ENCODE measurements at places on chromosomes 6 and 20.

DNA sequence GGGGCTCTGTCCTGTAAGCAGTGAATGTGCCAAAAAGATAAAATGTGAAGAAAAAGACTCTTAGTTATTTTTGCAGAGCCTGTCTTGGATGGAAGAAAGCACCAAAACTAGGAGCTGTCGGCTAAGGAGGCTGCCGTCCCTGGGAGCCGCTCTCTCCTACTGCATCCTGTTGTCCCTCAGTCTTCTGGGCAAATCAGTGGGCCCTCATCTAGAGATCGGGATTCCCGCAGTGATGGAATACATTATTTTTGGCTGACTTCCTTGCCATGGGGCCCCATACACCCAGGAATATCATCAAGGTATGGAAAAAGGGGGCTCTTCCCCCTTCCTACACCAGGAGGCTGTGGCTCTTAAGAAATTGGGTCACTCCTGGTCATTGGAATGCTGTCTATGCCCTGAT, 3.2 kb downstream of the TTLL2 start:
- DNase-seq = no peak

GRCh38 chr6:157265186-157265585, 58.1 kb downstream of the TMEM242 start:
- DNase-seq = no peak

- DNase-seq = no peak
These were observed 30.4 kb downstream of the C6orf89 start for GRCh38 chr6:36916126-36916525.

GRCh38 chr6:72826037-72826436, 204.2 kb downstream of the KCNQ5 start:
- no peak for DNase-seq

DNA sequence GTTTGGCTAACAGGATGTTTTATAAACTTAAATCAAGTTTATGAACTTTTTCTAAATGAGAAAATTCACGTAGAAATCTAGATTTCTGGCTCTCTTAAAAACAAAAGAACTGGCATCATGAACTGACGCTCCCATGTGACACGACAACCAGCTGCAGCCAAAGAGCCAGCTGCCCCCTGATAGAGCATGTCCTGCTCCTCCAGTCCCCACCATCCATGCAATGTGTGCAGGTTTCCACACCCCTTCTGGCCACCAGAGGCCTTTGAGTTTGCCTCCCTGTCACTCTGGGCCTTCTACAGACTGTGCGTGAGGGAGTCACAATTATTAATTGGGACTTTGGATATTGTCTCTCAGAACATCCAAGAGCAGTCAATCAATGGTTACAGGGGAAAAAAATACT, 1.6 kb upstream of the GPLD1 start:
- no peak for DNase-seq

GRCh38 chr6:36676141-36677058, 2.1 kb upstream of the CDKN1A start:
- no peak for DNase-seq

- DNase-seq = no peak
These were observed 2.9 kb upstream of the POU5F1 start for GRCh38 chr6:31173406-31173805.

DNA sequence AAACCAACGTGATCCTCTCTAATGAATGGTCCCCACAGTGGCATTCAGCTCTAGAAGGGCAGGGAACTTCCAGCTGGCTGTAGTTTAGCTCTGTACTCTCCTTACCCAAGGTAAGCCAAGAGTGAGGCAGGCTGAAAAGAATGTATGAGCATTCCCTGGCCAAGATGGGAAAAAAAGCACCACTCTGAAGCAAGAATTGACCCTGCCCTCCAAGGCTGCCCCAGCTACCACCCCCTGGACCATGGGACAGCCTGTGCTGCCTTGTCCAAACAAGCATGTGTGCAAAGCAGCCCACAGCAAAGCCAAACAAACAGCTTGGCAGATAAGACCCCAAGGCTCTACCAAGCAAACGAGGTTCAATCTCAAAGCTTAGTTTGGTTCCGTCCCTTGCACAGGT, 73.9 kb downstream of the GFOD1 start:
- no peak for DNase-seq

DNA sequence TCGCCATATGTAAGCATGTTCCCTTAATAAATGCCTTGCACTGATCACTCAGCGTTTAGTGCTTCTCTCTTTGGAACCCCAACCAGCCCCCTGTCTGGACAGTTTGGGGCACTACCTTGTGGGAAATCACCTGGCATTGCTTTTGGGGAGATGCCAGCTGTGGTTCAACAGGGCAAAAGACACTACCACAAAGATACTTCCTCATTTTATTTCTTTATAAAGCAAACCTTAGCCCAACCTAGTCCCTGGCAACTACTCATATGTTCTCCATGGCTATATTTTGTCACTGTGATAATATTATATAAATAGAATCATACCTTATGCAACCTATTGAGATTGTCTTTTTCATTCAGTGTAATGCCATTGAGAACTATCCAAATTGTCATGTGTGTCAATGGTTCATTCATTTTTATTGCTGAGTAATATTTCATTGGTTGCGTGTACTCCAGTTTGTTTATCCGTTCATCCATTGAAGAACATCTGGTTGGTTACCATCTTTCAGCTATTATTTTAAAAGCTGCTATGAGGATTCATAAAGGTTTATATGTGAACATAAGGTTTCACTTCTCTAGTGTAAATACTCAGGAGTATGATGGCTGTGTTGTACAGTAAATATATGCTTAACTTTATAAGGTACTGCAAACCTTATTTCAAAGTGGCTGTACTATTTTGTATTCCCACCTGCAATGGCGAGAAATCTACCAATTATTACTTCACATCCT, 114.8 kb downstream of the MOXD1 start:
- DNase-seq = no peak

DNA sequence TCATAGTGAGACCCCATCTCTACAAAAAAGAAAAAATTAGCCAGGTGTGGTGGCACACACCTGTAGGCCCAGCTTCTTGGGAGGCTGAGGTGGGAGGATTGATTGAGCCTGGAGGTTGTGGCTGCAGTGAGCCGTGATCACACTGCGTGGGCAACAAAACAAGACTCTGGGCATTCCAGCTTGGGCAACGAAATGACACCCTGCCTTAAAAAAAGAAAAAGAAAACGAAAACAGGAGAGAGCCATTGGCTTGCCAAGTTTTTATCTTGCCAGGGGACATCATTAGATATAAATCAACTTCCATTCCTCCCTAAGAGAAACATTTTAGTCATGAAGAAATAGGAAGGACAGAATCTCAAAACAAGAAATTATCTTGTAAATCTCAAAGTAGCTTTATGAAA, 109.5 kb downstream of the MAP3K7 start:
- no peak for DNase-seq
